Esophagus muscularis mucosa (tissue), 4 donors: ENCODE measurements at places on chromosomes 16 and 17.

GRCh38 chr17:2398655-2399571 is 1.9 kb downstream of the MNT start:
- no peak for DNase-seq

GRCh38 chr17:55090079-55090492 is 121.5 kb downstream of the STXBP4 start:
- no peak for DNase-seq

- DNase-seq: no peak
Observed at GRCh38 chr16:60792437-60792836, 1243.8 kb downstream of the CDH8 start.

- DNase-seq: no peak
Observed at GRCh38 chr16:66304961-66305360, 61.5 kb upstream of the CDH5 start.

- DNase-seq: no peak
Observed at GRCh38 chr17:41660221-41660711, 28.4 kb upstream of the EIF1 start.

- no peak for DNase-seq
Observed at GRCh38 chr16:980595-980854, 1.0 kb upstream of the SOX8 start.

GRCh38 chr17:8277317-8277716 is 11.2 kb upstream of the RANGRF start:
- DNase-seq: no peak

- DNase-seq: no peak
Observed at GRCh38 chr17:36949461-36949927, 740 bp downstream of the AATF start.

DNA sequence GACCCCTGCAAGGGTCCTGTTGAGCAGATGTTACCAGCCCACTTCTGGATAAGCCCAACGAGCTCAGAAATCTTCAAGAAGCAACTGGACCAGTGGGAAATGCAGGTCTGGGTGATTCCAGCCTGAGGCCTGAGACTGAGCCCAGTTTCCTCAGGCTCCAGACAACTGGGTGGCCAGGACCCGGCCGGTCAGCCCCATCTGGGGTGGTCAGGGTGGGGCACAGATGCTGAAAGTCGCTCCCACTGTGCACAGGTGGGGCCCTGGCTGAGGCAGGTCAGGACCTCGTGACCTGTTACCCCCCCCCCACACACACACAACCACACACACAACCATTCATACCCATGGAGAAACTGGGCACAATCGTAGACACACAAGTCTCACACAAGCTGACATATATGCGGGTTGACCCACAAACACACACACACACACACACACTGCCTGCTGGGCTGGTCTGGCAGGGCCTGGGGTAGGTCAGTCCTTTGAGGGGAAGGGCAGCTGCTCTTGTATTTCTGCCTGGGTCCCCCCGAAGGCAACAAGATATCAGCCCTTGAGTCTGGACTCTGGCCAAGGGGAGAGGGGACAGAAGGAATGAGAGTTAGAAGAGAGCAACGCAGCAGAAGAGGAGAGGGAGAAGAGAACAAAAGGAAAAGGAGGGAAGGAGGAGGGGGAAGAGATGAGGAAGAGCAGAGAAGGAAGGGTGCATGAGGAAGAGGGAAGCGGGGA is 99.0 kb upstream of the CDH5 start:
- no peak for DNase-seq

DNA sequence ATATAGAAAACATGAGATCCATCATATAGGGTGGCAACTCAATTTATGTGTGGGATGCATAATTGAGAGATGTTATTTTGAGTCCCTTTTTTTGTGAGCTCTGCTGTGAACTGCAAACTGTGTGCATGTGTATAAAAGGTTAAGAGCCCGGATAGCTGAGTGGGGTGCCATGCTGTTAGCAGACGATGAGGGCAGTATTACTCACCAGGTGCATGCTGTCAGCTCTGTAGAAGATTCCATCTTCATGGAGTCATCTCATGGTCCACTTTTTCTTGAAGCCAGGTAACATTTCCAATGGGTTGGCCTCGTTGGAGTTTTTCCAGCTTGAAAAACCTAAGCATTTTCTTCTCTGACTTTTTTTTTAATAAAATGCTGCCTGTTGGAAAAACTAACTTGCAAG is 43.0 kb upstream of the RHBDL3 start:
- DNase-seq: no peak

- DNase-seq: no peak
Observed at GRCh38 chr17:49515196-49515770, 20.2 kb downstream of the NGFR start.

- DNase-seq: no peak
Observed at GRCh38 chr17:79944251-79944812, 91.3 kb downstream of the TBC1D16 start.

DNA sequence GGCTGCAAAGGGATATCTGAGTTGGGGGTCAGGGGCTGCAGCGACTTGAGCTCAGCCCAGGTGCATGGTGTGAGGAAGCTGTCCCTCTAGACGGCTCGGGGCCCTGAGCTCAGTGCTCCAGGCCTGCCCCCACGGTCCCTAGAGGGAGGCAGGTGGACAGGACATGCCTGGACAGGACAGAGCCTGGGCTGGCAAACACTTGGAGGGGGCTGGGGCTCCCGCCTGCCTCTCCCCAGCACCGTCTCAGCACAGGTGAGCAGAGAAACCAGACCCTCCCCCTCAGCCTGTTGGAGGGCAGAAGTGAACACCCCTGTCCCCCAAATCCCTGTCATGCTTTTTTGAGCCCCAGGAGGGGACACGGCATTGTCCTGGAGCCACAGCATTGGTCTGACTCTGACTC is 11.4 kb upstream of the SLC38A10 start:
- no peak for DNase-seq

- DNase-seq: no peak
Observed at GRCh38 chr17:39186481-39187002, 10.9 kb downstream of the CACNB1 start.

DNA sequence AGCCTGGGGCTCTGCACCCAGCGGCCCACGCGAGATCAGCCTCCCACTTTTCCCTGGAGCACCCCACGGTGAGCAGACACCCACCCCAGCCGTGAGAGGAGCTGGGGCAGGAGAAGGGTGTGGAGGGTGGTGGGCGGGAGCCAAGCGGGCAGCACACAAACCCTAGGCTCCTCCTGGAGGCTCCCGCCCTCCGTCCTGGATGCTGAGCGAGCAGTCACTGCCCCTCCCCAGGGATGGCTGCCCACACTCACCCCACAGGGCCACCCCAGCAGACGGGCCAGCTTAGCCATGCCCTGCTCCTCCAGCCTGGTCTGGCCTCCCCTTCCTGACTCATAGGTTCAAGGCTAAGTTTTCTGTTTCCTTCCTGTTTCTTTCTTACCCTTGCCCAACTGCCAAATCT is 15.7 kb upstream of the ABCC3 start:
- DNase-seq: no peak

DNA sequence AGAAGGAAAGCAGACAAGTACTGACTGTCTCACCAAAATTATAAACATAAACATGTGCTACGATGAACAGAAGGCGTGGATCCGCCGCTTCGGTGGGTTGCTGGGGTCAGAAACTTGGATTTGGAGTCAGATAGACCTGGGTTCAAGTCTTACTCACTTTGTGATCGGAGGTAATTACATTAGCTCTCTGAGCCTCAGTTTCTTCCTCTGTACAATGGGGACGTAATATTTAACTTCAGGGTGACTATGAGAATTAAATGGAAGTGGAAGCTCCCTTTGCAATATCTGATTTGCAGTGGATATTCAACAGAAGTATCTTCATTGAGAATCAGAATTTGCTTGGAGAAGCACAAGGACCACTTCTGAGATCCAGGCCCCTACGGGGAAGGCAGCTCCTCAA is 6.2 kb downstream of the RHBDL3 start:
- DNase-seq: no peak

GRCh38 chr16:4200781-4201137 is 41.1 kb downstream of the SRL start:
- DNase-seq: no peak

DNA sequence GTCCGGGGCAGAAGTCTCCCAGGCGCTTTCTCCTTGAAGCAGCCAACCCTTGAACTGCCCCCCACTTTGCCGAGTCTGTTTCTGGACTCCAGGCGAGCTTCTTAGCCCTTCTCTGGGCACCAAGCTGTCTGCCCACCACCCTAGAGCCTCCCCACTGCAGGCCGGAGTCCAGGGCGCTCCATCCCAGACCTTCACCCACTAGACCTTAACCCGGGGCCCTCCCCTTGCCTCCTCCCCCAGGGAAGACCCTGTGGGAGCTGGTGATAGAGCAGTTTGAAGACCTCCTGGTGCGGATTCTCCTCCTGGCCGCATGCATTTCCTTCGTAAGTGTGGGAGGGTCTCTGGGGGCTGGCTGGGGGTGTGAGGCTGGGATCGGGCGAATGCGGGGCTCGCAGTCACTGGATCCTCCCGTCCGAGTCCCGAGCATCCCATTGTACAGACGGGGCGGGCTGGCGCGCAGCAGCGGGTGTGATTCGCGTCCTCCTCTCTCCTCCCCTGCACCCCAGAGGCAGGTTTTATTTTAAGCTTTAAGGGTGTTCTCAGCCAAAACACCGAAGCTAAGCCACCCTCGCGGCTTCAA is 1.1 kb downstream of the ATP2A1 start:
- no peak for DNase-seq

GRCh38 chr16:50954469-50954868 is 196.6 kb downstream of the SALL1 start:
- DNase-seq: no peak

DNA sequence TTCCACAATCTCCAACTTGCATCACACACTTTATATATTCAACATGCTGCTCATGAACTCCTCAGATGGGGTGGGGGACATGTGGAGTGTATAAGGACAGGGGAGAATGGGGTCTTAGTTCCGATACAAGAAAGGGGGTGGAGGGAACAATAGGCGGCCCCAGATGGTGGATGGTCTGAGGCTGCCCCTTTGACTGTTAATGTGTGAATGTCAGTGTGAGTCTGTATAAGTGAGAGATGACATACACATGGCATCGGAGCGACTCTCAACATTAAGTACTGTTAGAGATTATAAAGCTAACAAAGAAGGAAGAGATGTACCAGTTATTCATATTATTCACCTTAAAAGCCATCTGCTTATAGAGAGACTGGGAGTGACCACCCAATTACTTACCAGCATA is 193.1 kb downstream of the AXIN2 start:
- peak; percentile 90 for DNase-seq

DNA sequence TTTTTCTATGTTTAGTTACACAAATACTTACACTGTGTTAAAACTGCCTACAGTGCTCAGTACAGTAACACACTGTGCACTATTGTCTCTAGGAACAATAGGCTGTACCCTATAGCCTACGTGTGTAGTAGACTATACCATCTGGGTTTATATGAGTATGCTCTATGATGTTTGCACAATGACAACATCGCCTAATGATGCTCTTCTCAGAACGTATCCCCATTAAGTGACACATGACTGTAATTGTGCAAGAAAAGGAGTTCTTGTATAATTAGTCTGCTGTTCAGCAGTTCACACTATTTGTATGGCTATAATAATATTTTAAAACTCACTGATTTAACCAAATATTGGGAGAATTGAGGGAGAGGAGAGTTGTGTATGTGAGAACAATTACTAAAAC is 173.7 kb downstream of the TRIM37 start:
- no peak for DNase-seq

DNA sequence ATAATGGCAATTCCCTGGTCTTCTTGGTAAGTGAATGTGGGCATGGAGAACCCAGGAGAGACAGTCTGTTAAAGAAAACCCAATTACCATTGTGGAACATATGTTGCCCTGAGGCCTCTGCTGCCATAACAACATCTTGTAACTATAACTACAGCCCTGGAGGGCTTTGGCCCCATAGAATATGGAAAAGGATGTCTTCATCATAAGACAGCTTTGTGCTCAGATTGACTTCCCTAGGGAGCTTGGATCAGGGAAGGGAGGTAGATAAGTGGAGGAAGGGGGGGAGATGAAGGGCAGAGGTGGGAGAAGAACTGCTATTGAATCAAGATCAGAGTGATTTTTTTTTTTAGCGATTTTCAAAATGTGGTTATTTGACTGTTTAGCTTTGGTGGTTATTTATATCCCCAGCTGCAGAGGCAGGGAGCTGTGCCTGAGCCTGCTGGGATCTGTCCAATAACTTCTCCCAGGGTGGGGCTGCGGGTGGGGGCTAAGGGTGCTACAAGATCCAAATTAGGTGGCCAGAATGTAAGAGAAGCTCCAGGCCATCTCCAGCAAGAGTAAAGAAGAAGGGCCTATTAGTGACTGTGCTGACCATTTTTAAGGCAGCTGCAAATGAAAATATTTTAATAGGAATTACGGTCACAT is 5.3 kb upstream of the KAT7 start:
- DNase-seq: no peak

- no peak for DNase-seq
Observed at GRCh38 chr17:6323626-6324356, 111.1 kb downstream of the AIPL1 start.

DNA sequence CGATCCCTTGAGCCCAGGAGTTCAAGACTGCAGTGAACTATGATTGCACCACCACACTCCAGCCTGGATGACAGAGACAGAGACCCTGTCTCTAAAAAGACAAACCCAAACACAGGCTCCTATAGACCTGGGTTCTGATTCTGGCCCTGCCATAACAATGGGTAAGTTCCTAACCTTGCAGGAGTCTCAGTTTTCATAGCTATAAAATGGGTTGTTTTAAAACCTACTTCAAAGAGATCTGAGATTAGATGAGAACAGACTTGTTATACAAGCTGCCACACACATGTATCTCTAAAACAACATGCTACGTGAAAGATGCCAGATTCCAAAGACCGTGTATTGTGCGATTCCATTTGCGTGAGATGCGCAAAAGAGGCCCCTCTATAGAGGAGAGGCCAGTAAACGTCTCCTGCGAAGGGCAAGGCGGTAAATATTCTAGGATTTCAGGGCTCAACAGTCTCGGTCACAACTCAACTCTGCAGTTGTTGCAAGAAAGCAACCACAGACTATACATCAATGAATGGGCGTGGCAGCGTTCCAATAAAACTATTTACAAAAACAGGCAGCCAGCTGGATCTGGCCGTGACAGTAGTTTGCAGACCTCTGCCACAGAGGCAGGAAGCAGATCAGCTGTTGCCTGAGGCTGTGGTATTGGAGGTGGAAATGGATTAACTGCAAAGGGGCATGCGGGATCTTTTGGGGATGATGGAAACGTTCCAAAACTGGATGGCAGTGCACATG is 5.9 kb downstream of the CORO7 start:
- DNase-seq: no peak
